ENCODE measurements at places on chromosomes 2 and 18.

DNA sequence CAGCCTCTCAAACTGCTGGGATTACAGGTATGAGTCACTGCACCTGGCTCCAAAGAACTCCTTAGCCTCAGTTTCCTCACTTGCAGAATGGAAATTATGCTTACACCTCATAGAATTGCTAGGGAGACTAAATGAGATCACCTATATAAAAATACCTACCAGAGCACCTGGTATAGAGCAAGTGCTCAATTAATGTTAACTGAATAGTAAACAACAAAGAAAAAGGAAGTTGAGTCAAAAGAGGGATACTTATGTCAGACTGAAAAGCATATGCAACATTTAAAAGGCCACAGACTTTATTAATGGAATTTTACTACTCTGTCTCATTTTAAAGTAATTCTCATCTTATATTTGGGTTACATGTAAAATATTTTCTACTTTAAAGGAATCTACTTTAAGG lies 138.3 kb upstream of the SMAD7 start:
- no peak for DNase-seq

DNA sequence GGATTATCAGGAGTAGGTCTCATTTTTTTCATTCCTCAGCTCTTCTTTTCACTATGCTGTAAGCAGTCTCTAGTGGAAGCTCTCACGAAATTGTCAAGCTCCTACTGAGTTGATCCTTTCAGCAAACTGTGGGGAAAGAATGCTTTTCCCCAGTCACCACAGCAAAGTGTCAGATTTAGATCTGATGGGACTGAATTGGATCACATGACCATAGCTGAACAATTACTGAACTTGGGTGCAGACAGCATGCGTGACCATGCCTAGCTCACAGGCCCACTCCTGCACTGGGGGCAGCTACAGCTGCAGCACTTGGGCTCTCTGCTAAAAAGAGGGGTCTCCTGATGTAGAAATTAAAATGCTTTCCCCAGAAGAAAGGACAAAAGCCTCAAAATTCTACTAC lies 3.1 kb downstream of the ARHGAP15 start:
- no peak for DNase-seq

DNA sequence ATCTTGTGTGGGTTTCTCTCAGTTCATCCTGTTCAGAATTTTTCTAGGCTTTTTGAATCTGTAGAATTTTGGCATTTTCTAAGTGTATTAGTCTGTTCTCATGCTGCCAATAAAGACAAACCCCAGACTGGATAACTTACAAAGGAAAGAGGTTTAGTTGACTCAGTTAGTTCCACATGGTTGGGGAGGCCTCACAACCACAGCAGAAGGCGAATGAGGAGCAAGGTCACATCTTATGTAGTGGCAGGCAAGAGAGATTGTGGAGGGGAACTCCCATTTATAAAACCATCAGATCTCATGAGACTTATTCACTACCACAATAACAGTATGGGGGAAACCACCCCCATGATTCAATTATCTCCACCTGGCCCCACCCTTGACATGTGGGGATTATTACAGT lies 199.2 kb downstream of the ST6GAL2 start:
- DNase-seq: no peak

DNA sequence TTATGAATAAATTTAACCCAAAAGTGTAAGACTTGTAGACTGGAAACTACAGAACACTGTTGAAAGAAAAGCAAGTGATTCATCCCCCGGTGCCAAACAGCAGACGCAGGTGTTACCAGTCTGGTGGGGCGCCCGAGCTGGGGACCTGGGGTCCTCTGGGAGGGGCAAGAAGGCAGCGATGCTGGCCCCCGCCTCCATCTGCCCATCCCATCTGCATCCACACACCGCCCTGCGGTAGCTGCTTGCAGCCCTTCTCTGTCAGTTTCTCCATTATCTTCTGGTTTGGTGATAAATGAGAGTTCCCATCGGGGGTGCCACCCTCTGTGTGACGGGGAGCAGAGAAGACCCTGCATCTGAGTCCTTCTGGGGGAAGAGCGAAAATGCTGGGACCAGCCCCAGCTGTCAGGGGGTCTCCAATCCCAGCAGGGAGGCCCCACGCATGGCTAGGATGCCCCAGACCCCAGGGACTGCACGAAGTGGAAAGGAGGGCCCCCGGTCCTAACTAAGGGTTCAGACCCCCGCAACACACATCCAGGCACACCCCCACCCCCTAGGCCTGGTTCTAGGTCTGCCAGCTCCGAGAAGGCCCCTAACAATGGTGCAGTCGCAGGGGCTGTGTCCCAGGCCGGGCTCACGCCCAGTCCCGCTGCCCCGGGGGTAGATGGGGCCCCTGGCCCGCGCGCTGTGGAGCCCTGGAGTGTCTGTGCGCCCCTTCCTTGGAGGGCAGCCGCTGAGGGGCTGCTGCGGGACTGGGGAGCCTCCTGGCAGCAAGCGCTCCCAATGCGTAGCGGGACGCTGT lies 686 bp upstream of the RGPD8 start:
- DNase-seq: no peak

DNA sequence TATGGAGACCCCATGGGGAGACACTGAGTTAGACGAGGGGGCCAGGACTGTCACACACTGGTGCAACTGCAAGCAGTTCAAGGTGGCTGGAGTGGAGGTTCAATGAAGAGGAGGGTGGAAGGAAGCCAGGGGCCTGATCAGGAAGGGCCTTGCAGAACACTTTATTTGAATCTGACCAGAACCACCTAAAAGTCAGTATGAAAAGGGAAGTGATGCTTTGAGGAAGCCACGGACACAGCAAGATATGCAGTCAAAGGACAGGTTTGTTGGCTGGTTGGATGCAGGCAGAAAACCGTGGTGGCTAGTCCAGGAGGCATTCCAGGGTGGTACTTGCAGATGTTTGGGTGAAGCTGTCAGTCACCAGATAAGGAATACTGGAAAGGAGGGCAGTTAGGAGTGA lies 3.5 kb upstream of the FAM124B start:
- DNase-seq: no peak

DNA sequence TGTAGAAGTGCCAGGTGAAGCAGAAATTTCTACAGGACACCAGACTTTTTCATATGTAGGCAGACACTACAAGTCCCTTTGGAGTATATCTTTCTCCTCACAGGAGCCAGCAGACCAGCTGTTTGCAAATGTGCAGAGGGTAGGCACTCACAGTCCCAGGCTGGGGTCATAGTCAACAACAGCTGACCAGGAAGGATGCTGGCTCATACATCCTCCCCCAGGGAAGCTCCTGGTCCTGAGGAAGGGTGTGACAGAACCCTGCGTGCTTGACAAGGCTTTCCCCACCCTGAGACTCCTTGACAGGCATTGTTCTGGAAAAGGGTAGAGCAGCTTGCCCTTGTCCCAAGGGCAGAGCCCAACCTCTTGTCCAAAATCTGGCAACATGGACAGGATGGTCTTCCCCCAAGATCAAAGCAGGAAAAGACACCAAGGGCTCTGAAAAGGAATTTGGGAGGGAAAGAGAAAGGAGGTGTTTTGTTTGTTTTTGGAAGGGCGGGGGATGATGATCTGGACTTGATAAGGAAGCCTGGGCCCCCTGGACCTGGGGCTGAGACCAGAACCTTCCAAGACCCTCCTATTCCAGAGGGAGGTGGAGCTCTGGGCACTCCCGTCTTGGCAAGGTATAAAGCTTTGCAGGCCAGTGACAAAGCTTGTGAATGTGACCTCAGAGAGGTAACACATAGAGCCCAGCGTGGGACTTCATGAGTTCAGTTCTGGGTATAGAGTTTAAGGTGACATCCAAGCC lies 87.1 kb downstream of the GFPT1 start:
- no peak for DNase-seq

- no peak for DNase-seq
Measured at GRCh38 chr2:66270247-66270646, 164.7 kb upstream of the MEIS1 start.

GRCh38 chr18:76620321-76621170 lies 125.5 kb upstream of the ZNF516 start:
- DNase-seq: no peak

DNA sequence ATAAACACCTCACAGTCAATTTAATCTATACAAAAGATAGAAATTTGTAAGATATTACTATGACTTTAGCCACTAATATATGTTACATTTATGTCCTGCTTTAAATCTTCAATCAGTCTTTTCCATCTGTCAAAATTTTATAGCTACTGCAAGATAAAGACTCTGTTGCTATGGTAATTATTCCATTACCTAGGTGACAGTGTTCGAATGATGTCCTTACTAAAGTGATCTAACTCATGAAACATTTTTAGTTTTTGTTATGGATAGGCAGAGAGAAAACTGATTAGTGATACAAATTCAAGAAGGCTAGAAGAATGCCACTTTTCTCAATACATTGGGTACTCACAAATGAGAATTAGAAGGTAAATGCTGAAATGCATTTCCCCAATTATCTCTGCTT lies 359.9 kb upstream of the FSHR start:
- DNase-seq: no peak

- DNase-seq: no peak
Measured at GRCh38 chr2:239561446-239562001, 160.7 kb upstream of the HDAC4 start.

- no peak for DNase-seq
Measured at GRCh38 chr2:77590298-77590917, 68.2 kb upstream of the LRRTM4 start.

DNA sequence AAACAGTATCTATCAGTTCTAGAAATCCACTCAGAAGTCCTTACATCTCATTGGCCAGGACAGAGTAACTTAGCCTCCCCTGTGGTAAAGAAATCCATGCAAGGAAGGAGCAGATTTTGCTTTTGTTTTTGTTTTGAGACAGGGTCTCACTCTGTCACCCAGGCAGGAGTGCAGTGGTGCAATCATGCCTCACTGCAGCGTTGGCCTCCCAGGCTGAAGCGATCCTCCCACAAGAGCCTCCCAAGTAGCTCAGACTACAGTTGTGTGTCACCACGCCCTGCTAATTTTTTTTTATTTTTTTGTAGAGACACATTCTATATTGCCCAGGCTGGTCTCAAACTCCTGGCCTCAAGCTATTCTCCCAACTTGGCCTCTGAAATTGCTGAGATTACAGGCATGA lies 185.1 kb downstream of the NRP2 start:
- DNase-seq: no peak

DNA sequence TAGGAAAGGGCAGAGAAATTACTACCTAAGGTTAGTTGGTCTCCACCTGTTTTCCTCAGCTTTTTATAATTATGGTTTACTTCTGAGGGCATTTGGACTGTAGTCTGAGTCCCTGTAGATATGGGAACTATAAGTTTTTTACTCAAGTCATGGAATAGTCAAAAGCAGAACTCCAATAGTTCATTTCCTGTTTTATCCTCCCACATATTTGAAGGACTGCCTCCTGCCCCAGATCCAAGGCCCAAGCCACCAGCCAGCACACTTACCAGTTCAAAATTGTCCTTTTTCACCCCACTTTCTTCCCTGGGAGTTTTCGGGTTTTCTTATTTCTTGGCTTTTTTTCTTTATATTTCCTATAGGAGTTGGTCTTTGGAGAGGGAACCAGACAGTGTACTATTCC lies 164.1 kb downstream of the MBD5 start:
- DNase-seq: no peak

DNA sequence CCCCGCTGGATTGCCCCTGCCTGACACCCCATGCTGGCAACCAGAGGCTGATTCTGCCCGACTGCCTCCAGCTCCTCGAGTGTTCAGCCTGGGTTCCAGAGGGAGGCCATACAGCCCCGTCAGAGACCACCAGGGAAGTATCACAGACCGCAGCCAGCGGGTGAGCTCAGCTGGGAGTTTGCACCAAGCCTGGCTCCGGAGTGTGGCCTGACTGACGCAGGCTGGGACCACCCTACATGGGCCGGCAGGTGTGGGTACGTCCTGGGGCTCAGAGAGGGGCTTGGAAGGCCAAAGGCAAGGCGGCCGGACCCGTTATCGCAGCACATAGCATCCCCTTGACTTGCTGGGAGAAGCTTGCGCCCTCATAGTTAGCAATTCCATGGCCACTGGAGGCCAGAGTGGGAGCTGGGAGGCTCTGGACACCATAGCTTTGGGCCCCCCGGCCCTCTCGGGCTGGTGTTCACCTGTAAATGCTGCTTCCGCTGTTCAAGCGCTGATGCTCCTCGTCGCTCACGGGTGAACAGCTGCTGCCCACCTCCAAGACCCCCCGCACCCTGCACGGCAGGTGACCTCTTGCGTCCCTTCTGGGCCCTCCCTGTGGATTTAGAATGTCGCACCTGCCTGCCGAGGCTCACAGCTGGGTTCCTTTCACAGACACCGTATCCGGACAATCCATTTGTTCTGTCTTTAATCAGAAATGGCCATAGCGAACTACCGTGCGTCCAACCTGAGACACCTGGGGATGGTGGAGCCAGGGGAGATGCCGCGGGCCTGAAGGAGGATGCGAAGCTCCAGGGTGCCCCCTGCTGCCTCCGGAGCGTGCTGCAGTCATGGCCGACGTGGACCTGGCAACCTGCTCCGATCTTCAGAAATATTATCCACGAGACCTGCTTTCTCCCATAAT lies 31.2 kb upstream of the SLC66A3 start:
- DNase-seq: peak; percentile 62

GRCh38 chr2:234304950-234305349 lies 191.9 kb downstream of the ARL4C start:
- no peak for DNase-seq

DNA sequence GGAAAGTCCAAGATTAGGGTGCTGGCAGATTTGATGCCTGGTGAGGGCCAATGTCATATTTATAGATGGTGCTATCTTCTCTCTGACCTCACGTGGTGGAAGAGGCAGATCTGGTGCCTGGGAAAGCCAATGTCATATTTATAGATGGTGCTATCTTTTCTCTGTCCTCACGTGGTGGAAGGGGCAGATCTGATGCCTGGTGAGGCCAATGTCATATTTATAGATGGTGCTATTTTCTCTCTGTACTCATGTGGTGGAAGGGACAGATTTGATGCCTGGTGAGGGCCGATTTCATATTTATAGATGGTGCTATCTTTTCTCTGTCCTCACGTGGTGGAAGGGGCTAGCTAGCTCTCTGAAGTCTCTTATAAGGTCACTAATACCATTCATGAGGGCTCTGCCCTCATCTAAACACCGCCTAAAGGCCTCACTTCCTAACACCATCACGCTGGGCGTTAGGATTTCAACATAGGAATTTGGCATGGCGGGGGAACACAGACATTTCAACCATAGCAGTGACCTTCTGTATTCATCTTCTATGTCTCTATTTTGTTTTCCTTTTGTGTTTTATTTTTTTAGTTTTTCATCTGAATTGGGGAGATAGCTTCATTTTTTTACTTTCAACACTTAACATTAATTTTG lies 278.4 kb downstream of the SPAG16 start:
- DNase-seq: no peak
